ENCODE measurements at places on chromosomes 5 and 9.

GRCh38 chr5:142065273-142065672, 43.3 kb upstream of the NDFIP1 start:
- DNase-seq: no peak

DNA sequence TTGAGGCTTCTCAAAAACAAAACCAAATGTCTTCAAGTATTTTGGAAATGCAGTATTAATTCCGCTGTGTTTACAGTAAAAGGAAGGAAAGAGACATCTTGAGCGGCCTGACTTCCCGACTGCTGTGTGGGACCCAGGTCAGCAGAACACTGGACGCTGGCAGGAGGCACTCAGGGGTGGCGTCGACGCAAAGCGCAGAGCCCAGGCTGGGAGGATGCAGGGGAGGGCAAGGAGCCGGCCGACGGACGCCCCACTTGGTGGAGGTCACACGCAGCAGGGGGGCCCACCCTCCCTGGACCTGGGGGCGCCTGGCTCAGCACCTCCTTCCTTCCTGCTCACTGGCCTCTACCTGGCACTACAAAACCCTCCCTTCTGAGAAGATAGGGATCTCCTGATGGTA, 19.7 kb downstream of the SLC12A7 start:
- no peak for DNase-seq

DNA sequence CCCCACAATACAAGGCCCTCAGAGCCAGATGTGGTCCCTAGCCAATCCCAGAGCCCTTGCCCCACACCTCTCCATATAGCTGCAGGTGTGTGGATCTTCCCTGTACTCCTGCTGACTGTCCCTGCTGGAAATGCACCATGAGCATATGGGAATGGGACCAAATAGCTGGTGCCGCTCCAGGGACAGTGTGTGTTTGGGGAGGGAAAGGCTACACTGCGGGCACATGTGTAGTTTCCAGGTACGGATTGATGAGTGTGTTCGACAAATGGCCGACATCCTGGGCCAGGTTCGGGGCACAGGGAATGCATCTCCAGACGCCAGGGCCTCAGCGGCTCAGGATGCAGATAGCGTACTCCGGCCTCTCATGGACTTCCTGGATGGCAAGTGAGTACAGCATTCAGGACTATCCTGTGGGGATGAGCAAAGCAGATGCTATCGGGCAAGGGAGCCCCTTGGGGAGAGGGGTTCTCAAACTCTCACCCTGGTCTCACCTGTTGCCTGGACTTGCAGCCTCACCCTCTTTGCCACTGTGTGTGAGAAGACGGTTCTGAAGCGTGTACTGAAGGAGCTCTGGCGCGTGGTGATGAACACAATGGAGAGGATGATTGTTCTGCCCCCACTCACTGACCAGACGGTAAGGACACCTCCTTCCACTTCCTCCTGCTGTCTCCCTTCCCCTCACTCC, 91.1 kb upstream of the RUSC2 start:
- DNase-seq: no peak

DNA sequence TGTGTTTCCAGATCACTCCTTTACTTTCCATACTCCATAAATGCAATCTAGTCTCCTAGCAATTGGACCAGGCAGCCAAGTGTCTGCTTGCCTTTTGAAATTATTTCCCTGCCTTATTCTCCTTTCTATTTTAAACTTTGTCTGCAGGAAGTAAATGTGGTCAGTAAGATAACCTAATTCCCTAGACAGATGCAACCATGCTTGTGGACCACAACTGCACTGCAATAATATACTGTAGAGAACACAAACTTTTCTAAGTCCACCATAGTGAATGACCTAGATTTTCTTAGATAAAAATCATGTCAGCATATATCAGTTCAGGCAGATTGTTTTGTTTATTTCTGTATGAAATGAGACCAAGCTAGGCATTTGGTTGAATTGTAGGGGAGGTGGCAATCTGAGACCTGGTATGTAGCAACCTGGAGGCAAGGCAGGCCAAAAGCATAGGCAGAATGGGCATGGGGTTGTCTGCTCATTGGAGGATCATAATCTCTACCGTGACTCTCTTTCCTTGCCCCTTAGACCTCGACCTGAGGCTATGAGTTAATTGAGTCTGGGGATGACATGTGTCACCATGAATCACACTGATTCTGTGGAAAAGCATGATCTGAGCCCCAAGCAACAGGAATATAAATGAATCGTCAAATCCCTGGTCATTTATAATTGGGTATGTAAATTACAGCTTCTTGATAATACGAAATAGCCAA, 20.7 kb downstream of the ACTL7B start:
- no peak for DNase-seq

- DNase-seq: no peak
Measured at GRCh38 chr9:127660886-127661741, 45.7 kb upstream of the CFAP157 start.

GRCh38 chr5:37900692-37901091, 60.9 kb upstream of the GDNF start:
- DNase-seq: no peak

- no peak for DNase-seq
Measured at GRCh38 chr5:155750571-155750970, 576.4 kb upstream of the SGCD start.

DNA sequence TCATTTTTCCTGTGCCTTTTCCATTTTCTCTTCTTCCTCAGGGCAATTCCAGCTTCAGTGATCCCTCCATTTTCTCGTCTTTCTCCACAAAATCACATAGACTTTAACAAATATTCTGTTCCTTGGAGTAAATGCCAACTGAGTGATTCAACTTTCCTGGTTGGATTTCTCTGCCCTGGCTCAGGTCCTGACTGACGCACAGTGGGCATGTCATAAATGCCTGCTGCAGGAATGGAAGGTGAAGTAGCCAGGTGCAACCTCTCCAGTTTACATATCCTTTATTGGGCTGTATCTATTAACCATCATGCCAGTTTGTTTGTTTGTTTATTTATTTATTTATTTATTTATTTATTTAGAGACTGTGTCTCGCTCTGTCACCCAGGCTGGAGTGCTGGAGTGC, 95.1 kb downstream of the MEF2C start:
- DNase-seq: no peak

- no peak for DNase-seq
Measured at GRCh38 chr5:1444361-1445189, 665 bp downstream of the SLC6A3 start.

DNA sequence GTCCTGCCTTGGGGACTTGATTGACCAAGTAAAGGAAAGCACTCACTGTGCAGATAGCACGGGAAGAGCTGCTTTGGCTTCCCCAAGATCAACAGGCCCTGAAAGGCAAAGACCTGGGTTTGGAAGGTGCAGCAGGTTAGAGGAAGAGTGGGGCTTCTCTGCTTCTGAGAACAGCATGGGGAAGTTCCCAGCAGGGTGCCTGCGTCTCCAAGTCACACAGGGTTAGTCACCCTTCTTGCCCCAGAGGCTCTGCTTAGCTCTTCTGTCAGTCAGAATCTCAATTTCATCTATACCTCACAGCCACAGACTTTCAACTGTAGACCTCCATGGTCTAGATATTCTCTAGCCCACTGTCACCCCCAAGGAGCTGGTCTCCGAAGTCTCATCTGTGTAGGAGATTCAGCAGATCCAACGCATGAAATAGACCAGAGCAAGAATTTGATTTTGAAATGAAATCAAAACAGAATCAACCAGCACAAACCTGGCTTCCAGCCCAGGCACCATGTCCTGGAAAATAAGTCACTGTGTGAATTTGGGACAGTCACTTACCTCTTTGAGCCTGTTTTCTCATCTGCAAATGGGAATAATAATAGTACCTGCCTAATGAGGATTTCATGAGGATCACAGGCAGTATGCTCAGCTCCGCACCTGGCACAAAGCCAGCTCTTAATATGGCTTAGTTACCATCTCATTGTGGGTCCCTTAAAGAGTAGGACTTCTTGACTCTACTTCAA, 64.0 kb downstream of the SFXN1 start:
- no peak for DNase-seq

DNA sequence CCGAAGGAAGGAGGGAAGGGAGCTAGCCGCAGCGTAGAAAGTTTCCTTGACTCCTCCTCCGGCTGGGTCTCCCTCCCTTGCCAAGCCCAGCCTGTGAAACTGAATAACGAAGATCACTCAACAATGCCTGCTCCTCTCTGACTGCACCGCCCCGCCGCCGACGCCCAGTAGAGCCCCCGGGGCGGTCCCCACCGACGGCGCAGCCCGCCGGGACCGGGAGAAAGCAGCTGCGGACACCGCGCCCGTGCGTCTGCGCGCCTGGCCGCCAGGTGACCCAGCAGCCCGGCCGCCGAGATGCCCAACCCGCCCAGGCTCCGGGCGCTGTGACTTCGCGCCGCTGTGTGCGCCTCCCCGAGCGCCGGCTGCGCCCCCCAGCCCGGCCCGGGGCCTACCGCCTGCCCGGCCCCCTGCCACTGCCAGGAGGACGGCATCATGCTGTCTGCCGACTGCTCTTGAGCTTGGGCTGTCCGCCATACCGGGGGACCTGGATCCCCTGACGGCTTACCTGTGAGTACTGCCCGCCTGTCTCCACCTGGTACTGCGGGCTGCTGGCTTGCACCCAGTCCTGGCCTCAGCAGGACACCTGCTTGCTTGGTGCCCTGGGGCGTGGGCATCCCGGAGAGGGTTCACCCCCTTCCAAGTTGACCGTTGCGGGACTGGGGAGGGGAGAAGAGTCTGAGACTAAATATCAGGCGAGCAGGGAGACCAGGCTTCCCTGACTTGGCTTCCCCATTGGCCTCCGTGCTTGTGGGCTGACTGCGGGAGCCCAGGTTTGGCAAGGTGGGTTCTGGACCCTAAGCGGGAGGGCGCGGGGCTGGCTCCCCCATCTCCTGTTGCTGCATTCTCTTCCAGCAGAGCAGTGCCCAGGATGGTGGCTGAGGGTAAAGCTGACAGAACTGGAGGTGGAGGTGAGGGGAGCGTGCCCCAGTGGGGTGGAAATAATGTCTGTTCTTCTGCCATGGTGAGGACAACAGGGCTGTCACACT, 26.2 kb upstream of the SPTLC1 start:
- no peak for DNase-seq

GRCh38 chr9:31542384-31543055, 841.9 kb upstream of the ACO1 start:
- DNase-seq: no peak

DNA sequence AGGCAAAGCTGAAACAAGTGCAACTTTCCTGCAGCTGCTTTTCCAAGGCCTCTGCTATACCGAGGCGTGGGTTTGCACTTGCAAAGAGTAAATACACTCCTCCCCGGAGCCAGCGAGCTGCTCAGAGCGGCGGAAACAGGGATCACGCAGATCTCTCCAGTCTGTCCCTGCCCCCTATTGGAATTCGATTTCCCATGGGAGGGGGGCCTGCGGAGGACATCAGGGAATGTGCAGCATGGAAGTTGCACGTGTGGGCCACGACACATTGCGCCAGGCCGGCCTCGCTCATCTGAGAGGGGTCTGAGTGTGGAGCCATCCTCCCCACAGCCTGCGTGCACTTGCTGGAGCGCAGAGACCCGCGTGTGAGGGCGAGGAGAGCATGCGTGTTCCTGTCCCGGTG, 104.3 kb upstream of the PHYKPL start:
- no peak for DNase-seq

GRCh38 chr5:19886123-19886917, 101.7 kb downstream of the CDH18 start:
- DNase-seq: no peak

GRCh38 chr5:53035868-53036381, 46.8 kb downstream of the ITGA2 start:
- DNase-seq: no peak

DNA sequence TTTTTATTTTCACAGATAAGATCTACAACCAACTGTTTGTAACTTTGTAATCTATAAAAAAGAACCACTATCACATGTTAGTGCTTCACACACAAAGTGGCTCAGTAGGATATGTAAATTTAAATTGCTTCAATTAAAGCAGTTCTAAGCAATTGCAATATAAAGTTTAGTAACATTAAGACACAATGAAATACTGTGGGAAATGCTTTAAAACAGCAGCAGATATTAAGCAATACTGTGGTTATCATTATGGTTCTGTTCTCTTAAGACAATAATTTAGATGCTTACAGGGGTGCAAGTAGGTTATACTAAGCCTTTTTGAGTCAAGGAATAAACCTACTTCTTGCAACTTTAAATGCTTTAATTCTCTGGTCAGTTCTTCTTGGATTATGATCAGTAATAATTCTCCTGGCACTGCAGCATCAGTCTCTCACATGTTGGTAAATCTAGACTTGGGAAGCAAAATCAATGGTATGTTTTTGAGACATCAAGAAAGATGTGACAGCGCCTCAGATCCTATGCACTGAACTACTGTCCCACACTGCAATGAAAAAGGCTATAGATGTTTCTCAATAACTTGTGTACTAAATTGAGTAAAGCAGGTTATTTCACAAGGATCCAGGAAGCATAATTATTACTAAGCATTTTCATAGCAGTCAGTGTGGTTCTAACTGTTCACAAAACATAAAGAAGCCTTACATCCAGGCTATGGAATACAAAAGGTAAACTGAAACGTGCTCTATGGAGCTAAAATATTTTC, 338.7 kb upstream of the PDE4D start:
- DNase-seq: no peak

DNA sequence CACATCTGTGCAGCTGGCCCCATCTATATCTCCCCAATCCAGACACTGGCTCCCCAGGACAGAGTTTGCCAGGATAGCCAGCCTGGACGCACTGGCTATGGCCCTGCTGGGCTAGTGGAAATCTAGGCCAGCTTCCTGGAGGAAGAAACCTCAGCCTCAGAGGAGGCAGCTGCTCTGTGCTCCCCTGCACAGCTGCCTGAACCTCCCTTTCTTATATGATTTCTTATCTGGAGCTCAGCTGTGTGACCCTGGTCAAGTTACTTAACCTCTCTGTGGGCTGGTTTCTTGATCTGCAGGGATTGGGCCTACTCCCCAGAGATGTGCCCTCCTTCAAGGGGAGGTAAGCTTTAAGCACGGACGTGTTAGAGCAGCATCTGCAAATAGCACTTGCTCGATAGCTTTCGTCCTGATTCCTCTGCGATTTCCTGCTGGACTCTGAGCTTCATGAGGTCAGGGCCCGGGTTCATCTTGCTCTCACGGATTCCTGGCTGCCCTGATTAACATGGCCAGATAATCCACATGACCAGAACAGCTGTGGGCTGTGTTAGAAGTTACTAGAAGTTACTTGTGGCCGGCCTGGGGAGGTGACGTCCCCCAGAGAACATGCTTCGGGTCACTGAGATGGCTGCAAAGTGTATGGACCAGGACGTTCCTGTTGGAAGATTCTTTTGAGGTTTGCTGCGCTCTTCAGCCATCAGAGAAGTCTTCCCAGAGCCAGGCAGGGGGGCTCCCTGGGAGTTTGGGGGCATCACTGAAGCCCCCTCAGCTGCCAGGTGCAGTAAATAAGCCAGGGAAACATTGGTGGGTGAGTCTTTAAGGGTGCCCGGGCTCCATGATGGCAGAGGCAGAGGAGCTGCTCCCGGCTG, 14.5 kb downstream of the C9orf50 start:
- no peak for DNase-seq

Data from activated naive CD4-positive, alpha-beta T cell (primary cell).